ENCODE measurements at places on chromosomes 6 and 20.

- no peak for DNase-seq
Observed at GRCh38 chr6:35248965-35249364, 10.6 kb upstream of the ZNF76 start.

DNA sequence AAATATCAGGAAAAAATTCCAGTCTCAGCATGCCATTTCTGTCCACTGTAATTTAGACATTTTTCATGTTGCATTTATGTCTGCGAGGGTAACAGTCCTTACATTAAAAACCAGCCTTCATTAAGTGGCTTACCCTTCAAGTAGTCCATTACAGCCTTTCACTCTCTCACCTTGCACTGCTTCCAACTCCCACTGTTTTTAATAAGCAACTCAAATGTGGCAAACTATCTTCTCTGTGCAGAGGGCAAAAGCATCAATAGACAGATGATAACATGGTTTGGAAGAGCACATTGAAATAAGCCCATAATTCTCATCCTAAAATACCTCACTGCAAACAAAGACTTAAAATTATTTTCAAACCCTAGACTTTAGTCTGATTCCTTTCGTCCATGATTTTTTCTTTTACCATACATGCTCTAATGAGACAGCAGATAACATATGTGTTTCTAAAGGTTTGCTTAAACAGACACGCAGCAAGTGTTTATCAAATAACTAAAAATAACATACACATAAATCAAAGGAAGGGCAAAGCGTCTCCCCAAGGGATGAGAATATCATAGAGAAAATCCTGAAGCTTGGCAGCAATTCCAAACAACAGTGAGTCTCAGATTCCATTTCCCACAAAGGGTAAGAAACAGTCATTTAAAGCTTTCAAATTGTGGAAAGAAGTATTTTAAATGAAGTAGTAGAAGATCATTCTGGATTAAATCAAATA, 130.4 kb downstream of the PTPRK start:
- DNase-seq, result no peak

DNA sequence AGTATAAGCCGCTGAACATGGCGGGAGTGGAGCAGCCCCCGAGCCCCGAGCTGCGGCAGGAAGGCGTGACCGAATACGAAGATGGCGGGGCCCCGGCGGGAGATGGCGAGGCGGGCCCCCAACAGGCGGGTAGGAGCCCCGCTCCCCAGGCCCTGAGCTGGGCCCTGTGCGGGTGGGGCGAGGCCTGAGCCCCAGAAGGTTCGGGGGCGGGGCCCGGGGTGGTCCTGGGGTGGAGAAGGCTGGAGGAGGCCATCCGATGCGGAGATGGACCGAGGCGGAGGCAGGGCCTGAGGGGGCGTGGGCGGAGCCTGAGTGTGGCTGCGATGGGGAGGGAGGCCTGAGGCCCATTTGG, 7.1 kb downstream of the L3MBTL1 start:
- no peak for DNase-seq

GRCh38 chr6:85494547-85495536, 45.0 kb downstream of the NT5E start:
- no peak for DNase-seq
